Stimulated activated CD8-positive, alpha-beta memory T cell treated with anti-CD3 and anti-CD28 coated beads, Interleukin-4, amount 100 ng/mL, for 24 hours (primary cell): ENCODE measurements at places on chromosomes 7 and 10.
A peak's percentile ranks its signal among the peaks of the same experiment; 100 is the strongest.

DNA sequence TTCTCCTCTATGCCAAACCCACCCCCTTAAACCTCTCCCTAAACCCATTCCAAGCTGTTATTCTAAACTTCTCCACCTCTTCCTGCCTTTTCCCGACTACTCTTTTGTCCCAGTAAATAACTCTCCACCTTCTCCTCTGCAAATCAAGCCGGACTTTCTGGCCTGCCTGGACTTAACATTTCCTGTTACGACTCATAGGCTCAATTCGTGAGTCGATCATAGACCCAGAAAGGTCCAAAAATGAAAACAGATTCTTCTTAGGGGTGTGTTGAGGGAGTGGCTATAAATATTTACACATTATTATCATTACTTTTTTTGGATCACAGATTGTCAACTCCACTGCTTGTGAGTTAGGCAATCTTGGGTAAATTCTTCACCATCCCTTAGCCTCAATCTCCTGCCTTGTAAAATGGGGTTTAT, 59.0 kb upstream of the HABP2 start:
- no peak for DNase-seq

- no peak for DNase-seq
These were observed 29.6 kb downstream of the COL13A1 start for GRCh38 chr10:69831231-69831855.

DNA sequence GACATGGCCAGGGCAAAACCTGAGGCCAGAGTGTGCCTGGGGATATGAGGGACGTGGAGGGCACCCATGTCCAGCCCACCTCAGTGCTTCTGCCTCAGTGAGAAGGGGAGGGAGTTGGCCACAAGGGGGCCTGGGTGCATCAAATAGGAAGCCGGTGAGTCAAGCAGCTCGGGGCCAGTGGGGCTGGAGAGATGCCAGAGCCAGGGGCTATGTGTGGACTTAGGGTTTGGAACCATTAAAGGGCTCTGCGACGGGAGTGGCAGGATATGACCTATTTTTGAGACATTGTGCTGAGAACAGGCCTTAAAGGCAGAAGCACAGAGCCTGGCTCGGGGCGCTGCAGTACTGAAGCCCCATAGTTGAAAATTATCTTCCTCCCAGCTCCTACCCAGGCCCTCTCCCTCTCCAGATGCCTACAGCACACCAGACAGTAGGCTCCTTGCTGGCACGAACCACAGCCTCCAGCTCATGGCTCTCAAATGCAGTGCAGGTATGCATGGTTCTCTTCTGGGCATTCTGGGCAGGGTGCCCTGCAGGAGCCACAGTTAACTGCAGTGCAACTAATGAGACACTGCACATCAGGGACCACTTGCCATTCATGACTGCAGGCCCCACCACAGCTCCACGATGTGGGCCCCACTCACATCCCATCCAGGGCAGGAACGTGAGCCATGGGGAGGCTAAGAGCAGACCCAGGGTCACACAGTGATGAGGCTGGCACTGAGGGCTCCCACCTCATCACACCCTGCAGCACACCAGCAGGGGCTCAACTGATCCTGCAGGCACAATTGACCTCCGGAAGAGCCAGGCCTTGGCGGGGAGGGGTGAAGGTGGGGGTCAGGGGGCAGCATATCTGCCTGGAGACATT, 7.2 kb upstream of the PGAM2 start:
- peak; percentile 22 for DNase-seq

- no peak for DNase-seq
These were observed 651 bp upstream of the ARPC1A start for GRCh38 chr7:99325001-99325493.

- DNase-seq = no peak
These were observed 15.5 kb upstream of the PNPLA8 start for GRCh38 chr7:108541478-108541877.

DNA sequence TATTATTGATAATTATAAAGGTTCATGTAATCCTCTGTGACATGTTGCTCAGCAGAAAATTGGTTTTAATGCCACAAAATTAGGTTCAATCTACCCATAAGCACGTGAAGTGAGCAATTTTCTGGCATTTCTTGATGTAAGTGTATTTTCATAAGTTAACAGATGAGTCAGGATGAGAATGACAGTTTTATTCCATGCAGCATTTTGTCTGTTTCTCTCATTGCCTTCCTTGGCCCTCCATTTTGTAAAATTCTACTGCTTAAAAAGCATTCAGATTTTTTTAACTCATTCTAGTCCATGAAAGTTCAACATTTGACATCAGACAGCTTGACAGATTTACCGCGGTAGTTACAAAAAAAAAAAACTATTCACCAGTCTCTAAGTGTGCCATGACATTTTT, 4.0 kb upstream of the GFRA1 start:
- no peak for DNase-seq

- no peak for DNase-seq
These were observed 32.1 kb downstream of the CLRN3 start for GRCh38 chr10:127860592-127860991.

DNA sequence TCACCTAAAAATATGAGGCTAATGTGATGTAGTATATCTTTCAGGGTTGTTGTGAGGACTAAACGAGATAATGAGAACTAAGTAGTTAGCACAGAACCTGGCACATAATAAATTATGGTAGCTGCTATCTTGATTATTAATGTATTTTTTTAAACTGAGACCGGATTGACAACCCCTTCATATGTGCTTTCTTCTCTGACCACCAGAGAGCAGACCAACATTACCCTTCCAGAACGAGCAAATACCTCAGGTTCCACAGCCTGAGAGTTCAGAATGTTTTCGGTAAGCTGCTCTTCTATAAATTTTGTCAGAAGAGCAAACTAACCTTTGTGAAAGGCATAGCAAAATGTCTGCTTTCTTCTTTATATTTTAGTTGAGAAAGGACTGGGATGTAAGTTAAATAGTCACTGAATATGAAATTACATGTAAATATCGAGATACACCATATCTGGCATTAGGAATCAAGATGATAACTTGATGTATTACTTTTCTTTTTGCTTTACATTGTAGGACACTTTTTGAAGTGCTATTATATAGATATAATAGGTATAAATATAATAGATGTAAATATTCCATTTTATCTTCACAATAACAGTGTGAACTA, 13.6 kb upstream of the BPGM start:
- DNase-seq = no peak

- DNase-seq = no peak
These were observed 51.8 kb upstream of the FRMD4A start for GRCh38 chr10:14382531-14382930.
